DND-41 (cell line): ENCODE measurements at places on chromosomes 4 and X.

- DNase-seq, result no peak
These were observed 118.8 kb downstream of the GABRA2 start for GRCh38 chr4:46270986-46271596.

GRCh38 chrX:135213200-135213844 is 38.5 kb upstream of the ETDA start:
- DNase-seq, result no peak

DNA sequence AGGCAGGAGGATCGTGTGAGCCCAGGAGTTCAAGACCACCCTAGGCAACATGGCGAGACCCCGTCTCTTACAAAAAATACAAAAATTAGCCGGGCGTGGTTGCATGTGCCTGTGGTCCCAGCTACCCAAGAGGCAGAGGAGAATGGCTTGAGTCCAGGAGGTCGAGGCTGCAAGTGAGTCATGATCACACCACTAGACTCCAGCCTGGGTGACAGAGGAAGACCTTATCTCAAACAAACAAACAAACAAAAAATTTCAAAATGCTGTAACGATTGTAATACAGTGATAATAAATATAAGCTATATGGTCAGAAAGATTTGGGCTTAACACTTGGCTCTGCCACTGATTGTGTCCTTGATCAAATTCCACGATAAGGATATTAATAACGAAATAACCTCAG is 24.2 kb downstream of the SLC25A4 start:
- DNase-seq, result no peak

DNA sequence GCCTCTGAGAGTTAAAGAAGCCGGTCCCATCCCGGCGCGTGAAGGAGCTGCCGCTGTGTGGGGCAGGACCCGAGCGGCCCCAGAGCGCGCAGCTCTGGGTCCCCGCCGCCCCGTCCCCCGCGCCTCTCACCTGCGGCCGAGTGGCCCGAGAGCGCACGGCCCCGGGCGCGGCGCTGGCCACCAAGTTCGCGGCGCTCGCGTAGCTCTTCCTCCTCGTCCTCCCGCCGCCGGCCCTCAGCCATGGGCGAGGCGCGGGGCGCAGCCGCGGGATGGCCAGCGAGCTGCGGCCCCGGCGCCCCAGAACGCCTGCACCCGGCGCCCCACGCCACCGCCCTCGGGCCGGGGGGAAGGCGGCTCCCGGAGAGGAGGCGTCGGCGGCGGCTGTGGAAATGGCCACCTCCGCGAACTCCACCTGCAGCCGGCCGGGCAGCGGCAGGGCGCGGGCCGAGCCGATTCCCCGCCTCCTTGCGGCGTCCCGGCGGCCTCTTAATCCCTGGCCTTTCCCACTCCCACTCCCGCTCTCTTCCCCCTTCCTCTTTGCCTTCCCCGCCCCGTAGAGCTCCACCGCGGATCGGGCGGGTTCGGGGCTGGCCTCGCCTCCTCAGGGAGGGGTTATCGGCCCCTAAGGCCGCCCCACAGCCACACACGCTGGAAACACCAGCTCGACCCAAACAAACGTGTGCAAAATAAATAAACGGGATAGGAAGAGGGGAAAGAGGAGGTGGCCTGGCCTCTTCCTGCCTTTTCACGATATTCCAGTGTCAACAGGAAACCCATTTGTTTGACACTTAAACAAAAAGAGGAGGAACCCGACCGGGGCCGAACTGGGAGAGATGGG is at the start of gene SH3D19:
Gene SH3D19 (minus strand): TSS at position 495 of the 838 bp plus-strand sequence. CDS start 253 bp downstream, at position 242.
- DNase-seq, result no peak

- no peak for DNase-seq
These were observed 27.5 kb downstream of the YY2 start for GRCh38 chrX:21883258-21883657.

- DNase-seq, result peak; percentile 91
These were observed 18.8 kb upstream of the TMSB4X start for GRCh38 chrX:12955882-12956703.

- DNase-seq, result no peak
These were observed 19.0 kb upstream of the GPC4 start for GRCh38 chrX:133434197-133434820.
